ENCODE measurements at places on chromosomes 3 and 15. TPM values are rescaled to one million over a fixed set of nuclear protein-coding genes. Genes with fewer than 3 reads are reported as not detected.

The TNFSF10 gene
- 30.1 TPM for total RNA-seq

The SUMF1 gene
- total RNA-seq, result 44.4 TPM

The BFSP2 gene
- not detected for total RNA-seq

The FBN1 gene
- 2.0 TPM for total RNA-seq

The ROBO2 gene
- total RNA-seq, result under 0.01 TPM

The P2RY1 gene
- total RNA-seq, result 2.0 TPM

The NUTM1 gene
- not detected for total RNA-seq

The SPSB4 gene
- total RNA-seq, result 0.04 TPM

The GNAT1 gene
- not detected for total RNA-seq

The SLC12A1 gene
- not detected for total RNA-seq

All from hair follicular keratinocyte (primary cell).